ENCODE measurements at places on chromosomes 4 and X.

GRCh38 chr4:87011340-87012034, 76.7 kb downstream of the AFF1 start:
- DNase-seq: no peak

- no peak for DNase-seq
Observed at GRCh38 chr4:141703497-141703896, 67.1 kb downstream of the IL15 start.

- no peak for DNase-seq
Observed at GRCh38 chrX:148728901-148729300, 228.5 kb downstream of the AFF2 start.

DNA sequence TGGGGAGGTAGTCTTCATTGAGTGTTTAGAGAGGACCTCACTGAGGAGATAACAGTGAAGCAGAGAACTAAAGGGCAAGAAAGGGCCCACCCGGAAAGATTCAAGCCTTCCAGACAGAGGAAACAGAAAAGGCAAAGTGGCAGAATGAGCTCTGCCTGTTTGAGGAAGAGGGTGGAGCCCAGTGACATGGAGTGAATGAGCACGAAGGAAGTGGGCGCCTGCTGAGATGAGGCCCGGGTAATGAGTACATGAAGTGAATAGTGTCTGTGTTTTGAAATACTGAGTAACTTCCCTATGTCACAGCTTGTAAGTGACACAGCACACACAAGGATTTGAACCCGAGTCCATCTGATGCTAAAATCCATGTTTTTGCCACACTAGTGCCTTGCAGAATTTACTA, 32.5 kb upstream of the TLR2 start:
- peak; percentile 30 for DNase-seq

- no peak for DNase-seq
Observed at GRCh38 chrX:71489540-71489939, 43.4 kb upstream of the OGT start.

DNA sequence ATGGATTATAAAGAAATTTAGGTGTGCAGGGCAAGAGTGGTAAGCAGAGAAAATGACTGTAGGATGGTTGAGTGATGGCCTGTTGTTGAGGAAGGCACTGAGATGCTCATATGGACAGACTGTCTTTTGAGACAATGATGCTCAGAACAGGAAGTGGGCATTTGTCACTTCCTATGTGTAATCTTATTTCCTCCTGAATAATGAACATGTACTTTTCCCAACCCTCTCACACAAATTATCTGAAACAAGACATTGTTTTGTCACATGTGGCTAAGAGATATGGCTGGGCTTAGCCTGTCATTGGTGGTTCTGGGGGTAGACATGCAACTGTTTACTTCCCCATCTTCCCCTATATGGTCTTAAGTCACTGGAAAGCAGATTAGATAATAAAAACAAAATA, 240.5 kb downstream of the CFAP47 start:
- no peak for DNase-seq

DNA sequence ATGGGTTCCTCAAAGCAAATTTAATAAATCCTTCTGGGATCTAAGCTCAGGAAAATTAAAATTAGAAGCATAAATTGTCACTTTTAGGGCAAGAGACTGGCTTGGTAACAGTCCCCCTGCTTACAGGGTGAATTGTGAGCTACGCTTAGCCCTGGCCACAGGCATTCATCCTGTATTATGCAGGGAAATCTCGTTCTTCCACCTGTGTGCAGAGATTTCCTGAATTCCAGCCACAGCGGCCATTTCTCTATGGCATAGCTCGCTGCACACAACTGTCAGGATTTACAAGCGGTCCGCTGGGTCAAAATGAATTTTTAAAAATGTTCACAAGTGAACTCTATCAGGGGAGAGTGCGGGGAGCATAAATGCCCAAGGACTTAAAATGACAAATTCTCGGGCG, 111.9 kb downstream of the DCTD start:
- no peak for DNase-seq

DNA sequence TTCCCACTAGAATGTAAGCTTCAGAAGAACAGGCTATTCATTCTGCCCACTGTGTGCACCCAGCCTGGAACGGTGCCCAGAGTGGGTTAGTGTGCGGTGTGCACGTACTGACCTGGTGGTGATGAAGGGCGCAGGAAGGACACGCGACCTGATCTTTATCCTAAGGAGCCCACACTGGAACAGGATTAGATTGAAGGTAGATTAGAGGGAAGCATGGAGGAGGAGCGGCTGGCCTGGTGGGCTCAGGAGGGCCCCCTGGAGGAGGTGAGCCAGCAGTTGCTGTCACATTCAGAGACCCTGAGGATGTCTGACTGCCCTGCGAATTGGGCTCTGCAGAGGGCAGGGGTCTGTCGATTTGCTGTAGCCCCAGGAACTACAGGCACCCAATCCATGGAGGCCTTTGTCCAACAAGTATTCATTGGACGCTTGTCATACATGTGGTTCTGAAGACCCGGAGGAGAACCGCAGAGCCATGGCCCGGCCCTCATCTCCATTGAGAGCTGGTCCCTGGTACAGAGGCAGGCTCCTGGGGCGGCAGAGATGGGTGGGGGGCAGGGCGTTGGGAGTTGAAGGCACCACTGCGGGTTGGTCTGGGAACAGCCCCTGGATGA, 73.2 kb downstream of the HTRA3 start:
- no peak for DNase-seq

GRCh38 chr4:7632971-7633370, 198.2 kb upstream of the PSAPL1 start:
- DNase-seq: no peak

DNA sequence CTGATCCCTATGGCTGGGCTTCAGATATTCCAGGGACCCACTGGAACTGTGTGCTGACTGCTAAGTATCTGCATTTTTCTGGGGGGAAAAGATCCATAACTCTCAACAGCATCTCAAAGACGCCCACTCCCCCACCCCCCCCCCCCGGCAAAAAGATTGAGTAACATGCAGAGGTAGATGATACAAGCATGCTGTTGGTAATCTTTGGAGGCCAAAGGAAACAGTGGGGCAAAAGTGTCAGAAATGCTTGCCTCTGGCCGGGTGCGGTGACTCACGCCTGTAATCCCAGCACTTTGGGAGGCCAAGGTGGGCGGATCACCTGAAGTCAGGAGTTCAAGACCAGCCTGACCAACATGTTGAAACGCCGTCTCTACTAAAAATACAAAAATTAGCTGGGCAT, 12.2 kb downstream of the XPNPEP2 start:
- DNase-seq: no peak

DNA sequence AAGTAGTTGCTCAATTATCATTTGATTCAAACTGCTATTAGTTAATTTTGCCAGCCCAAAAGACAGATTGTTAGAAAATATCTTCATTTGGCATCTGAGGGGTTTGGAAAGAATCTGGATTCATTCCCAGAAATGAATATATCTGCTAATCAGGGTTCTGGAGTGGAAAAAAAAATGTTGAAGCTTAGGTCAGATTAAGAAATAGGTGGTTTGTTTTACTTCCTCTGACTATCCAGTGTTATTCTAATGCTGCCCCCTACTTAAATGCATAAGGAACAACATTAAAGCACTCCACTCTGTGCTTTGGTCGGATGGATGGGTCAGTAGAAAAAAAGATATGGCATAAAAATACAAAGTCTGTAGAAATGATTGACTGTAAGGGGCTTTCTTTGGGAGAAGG, 89.0 kb downstream of the LUZP4 start:
- no peak for DNase-seq

- DNase-seq: no peak
Observed at GRCh38 chr4:140790765-140791164, 34.6 kb upstream of the TBC1D9 start.

GRCh38 chr4:142021181-142021580, 384.8 kb downstream of the IL15 start:
- DNase-seq: no peak

DNA sequence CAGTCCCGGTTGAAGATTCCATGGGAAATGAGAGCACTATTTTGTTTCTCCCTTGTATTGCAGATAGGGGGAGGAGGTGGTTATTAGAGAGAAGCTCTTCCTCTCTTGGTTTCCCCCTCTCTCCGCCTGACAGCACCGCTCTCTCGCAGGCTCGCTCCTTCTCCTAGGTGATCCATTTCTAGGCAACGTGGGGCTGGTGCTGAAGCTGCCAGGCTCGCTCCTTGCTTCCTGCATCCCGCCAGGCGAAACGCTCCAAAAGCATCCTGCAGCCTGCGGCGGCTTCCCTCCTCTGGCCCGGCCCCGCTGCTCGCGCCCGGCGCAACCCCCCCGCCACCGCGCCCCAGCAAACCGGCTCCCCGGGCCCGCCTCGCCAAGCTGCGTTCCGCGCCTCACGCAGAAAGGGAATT, at the start of gene GRID2:
GRID2 (plus strand) TSS at position 346 of the 407 bp plus-strand sequence.
- no peak for DNase-seq

GRCh38 chr4:153259661-153260060, 55.4 kb downstream of the TRIM2 start:
- no peak for DNase-seq

DNA sequence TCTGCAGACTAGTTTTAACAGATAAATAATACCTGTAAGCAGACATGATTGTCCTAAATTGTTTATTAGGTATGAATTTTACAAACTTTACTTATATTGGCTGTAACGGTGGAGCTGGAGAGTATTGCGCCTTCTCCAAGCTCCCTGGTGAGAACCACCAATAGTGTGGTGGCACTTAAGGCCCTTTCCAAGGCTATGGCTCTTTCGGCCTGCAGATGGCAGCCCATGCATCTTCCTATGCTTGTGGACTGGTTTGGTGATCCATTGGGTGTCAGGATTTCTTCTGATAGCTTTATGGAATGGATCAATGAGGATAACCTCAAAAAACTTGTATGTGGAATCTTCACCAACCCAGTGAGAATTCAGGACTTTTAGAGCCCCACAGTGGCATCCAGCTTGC, 7.8 kb downstream of the LARP1B start:
- no peak for DNase-seq

DNA sequence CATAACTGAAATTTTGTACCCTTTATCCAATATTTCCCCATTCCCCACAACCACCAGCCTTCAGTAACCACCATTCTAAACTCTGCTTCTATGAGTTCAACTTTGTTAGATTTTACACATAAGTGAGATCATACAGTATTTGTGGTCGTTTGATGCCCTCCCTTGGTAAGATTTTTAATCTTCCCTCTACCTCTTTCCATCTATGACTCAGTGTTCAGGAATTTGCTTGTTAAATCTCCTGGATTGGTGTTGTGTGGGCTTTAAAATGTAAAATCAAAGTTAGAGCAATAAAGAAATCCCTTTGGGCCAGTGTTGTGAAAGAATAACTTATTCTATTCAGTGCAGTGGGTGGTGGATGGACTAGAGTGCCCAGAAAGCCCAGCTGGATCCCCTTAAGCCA, 37.4 kb downstream of the SLC16A2 start:
- no peak for DNase-seq

DNA sequence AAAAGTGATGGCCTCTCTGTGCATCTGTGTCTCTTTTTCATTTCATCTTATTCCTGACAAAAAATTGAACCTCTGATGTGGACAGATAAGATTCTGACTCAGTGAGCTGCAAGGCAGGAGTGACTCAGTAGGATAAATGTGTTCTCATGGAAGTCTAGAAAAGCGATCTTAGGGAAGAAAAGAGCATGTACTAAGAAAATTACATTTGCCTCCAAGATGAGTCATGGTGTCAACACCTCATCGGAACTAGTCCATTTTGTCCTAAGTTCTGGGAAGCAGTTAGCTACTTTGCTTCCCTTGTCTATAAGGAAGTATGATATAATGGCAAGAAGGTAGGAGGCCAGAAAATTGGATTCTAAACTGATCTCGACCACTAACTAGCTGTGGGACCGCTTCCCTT, 83.5 kb upstream of the AFF2 start:
- no peak for DNase-seq

- no peak for DNase-seq
Observed at GRCh38 chr4:67685532-67685859, 15.5 kb downstream of the UBA6 start.

DNA sequence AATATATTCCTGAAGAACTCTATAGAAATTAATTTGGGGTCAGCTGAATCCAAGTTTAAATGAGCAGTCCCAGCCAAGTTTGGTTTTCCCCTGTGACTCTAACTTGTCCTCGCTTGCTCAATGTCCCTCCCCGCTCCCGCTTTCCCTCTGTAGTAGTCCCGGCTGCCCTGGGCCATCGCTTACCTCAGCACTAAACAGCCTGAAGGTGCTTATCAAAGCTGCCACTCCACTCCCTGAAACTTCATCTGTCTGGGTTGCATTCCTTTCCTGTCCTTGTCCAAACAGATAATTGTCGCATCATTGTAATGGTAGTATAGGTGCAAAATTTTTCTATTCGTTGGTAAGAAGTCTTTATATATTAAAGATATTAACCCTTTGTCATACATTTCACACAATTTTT, 12.8 kb downstream of the SLC25A43 start:
- no peak for DNase-seq

- no peak for DNase-seq
Observed at GRCh38 chr4:118741301-118741855, 56.2 kb downstream of the METTL14 start.

DNA sequence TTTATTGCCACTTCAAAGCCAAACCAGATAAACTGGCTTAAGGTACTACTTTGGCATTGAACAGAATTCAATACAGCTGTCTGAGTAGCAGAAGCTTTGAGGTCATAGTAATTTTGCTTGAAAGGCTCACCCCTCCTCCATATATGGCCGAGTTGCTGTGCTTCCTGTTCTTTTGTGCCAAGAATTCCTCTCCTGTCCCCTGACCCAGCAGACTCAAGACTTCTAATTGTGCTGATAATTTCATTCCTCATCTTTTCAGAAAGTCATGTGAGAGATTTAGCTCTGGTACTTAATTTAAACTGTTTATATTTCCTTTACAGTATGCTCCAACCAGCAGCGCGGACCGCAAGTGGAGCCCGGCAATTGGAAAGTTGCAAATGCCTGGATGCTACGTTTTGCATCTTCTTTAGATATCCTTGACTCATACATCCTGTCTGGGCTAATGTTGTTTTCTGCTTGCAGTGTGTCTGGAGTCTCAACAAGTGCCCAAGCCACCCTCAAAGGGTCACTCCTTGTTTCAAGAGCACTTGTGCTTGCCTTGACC, 373.4 kb downstream of the PDGFC start:
- no peak for DNase-seq

DNA sequence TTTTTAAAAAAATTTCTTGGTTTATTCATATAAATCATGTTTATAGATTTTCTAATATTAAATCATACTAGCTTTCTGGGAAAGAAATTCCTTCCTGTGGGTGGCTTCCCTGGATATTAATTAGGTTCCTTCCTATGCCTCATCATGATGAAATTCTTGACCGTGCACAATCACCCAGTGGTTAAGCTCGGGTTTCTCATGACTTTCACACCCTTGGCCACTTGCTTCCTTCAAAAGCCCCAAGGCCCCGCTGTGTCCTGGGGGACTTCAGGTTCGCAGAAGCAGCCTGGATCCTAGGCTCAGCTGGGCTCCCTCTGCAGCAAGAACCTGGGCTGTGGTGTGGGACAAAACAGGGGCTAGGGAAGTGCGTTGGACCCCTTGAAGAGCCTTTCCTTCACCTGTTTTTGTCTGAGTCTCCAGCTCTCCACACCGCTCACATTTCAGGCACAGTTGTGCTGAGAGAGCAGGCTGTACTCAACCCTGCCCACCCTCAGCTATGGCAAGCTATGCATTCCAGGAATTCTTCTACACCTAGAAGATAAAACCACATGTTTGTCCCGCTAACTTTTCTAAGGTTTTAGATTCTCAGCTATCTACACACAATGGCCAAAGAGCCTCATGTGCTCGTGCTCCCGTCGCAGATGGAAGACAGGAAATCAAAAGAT, 48.9 kb upstream of the TMSB15B start:
- DNase-seq: no peak

Data from stimulated activated CD4-positive, alpha-beta T cell treated with anti-CD3 and anti-CD28 coated beads, Interleukin-2, amount 100 ng/mL, for 48 hours (primary cell).